HEK293T (cell line): ENCODE measurements at places on chromosomes 12 and 14.

GRCh38 chr12:107684990-107685359 is 624 bp upstream of the PWP1 start:
- peak; percentile 36 for DNase-seq

DNA sequence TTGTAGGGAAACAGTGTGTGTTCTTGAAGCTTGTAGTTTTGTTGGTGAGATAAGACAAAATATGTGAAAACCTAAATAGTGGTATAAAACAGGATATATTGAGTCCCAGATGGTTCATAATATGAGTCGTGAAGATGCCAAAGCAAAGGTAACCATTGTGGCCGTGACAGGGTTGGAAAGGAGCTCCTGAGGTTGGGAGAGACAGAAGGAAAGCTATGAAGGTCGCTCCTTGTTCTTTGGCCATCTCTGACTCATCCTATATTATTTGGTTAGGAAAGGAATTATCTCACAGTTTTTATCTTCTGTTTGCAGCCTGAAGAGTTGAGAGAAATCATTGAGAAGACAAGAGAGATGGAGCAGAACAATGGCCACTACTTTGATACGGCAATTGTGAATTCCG is 27.1 kb downstream of the ATP6V1D start:
- DNase-seq: no peak

DNA sequence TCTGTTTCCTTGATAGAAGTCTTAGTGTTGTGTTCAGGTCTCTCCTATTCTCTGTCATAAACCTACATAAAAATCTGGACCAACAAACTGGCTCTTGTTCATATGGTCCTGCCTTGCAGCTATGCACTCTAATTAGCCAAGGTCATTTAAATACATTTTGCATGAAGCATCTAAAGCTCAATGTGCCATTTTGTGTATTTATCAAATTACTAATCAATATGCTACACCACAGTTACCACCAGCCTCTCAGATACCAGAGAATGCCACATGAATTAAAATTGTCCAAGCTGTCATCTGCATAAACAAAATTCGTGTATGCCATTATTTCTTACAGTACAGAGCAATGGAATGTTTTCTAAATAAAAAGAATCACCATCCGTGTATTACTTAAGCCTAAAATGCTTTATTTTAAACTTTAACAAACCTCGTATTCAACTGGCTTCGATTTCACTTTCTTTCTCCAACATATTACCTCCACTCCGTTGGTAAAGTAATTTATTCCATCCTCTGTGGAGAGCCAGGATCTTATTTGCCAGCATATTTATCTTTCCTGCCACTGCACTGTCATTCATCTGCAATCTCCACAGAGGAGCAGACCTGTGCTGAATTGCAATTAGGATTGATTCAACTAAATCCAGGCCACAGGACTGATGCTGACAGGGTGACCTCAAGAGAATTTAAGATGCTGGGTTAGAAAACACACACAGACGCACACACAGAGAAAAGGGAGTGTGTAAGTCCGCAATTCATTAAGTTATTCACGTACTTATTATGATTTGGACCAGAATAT is 284.1 kb upstream of the FOXG1 start:
- DNase-seq: no peak

DNA sequence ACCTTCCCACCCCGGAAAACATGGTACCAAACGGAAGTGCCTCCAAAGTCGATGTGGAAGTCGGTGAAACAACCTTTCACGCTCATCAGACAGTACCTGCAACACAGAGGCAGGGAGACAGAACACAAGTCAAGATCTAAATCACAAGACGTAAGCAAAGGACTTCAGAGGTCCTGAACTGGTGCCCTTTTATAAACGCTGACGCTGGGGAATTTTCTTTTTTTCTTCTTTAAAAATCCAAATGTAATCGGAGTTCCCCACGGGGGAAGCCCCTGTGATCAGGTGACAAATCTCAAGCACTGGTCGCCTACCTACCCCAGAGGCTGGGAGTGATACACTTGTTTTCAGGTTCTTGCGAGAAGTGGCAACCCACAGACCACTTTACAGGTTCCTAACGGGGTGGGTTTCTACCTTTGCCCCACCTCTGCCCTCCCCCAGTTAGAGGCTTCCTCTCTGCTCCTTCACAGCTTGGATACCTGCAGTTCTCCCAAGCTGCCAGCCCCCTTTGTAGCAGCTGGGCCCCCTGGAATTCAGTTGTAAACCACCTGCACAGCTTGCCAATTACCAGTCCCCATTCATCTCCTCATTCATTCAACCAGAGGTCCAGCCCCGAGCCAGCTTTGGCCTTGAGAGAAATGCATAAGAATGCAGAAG is 46.2 kb downstream of the KDM2B start:
- DNase-seq: no peak

DNA sequence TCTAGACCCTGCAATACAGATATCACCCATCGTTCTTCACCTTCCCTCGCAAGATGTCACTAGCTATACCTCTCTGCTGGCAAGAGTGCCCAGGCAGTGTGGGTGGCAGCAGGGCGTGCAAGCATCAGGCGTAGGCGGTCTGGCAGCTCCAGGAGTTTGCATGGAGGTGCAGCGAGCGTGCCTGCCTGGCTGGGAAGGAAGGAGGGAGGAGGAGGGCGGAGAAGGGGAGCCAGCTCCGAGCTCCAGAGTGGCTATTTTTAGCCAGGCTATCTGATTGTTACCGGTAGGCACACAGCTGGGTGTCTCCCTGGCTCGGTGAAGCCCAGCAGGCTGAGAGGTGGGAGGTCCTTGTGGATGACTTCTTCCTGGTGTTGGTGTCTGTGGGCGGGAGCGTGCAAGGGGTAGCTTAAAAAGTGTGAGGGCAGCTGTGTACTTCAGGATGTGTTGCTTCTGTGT is 6.2 kb downstream of the FOXJ2 start:
- peak; percentile 53 for DNase-seq

DNA sequence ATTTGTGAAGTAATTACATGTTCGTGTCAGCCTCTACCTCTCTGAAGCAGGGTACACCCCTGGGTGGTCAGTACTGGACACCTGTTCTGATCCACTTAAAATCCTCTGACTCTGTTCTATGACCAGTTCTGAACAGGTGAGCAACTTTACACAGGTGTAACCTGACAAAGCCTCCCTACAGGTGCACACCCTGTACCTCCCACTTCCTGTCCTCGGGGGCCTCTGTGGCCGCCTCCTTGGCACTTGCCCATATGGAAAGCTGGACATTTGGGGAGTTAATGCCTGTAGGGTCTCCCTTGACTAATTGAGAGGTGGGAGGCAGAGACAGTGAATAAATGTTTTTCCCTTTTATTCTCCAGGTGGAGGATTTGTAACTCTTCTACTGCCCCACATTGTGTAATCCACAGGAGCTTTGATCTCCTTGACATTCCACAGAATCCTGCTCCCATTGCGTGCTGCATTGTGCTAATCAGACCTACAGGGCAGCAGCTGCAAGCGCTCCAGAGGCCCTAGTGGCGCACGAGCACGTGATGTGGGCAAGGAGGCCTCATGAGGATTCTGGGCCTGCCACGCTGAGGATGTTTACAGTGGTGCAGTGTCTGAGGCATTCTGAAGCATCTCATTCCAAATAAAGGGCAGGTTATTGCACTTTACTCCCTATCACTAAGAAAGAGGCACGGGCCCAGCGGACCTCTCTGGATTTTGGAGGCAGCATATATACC is 45.8 kb upstream of the BATF start:
- DNase-seq: no peak

DNA sequence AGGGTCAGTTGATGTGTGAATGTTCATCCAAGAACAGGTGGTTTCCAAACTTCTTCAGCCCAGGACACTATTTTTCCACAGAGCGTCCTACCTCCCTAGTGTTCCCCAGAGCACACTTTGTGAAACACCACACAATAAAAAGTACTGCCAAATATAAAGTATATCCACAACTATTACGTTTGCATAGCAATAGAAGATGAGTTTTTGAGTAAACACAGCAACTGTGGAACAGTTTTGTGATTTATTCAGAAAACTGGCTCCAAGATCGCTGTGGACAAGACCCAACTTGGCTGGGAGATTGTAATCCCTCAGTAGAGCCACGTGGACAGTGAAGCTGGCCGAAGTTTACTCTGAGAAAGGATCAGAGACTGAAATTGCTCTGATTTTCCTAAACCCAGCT is 14.5 kb upstream of the MAP1LC3B2 start:
- no peak for DNase-seq

- no peak for DNase-seq
Measured at GRCh38 chr12:93946542-93947150, 201.7 kb upstream of the PLXNC1 start.

DNA sequence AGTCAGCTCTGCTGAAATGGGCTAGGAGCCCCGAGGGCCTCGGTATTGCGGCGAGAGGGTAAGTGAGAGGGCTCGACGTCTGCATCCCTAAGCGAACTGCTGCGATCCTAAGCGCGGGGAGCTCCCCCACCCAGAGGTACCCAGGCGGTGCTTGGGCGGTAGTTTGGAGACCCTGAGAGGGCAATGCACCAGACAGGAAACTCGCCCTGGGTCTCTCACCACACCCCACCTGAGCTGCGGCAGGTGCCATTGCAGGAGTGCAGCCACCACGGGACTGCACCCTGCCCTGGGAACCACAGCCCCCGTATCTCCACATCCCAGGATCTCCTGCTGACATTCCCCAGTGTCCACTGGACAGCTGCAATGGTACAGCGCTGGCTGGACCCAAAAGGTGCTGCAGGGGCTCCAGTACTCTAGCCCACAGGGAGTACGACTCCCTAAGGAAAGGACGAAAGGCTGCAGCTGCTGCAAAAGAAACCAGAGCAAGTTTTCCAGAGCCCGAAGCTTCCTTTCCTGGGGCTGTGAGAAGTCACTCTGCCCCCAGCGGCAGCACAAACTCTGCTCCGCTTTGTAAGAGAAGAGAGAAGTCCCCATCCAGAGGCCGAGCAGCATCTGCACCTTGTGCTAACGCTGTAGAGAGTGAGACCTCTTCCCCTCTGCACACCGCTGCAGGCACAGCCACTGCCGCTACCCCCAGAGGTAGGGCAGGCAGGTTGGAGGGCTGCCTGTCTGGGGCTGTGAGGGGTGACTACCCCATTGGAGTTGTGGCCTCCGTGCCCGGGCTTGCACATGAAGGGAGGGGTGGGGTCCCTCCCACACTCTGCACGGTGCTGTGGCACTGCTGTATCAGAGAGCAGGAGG is 31.1 kb upstream of the MON2 start:
- DNase-seq: peak; percentile 19

- no peak for DNase-seq
Measured at GRCh38 chr12:120076651-120077050, 39.9 kb downstream of the RAB35 start.

DNA sequence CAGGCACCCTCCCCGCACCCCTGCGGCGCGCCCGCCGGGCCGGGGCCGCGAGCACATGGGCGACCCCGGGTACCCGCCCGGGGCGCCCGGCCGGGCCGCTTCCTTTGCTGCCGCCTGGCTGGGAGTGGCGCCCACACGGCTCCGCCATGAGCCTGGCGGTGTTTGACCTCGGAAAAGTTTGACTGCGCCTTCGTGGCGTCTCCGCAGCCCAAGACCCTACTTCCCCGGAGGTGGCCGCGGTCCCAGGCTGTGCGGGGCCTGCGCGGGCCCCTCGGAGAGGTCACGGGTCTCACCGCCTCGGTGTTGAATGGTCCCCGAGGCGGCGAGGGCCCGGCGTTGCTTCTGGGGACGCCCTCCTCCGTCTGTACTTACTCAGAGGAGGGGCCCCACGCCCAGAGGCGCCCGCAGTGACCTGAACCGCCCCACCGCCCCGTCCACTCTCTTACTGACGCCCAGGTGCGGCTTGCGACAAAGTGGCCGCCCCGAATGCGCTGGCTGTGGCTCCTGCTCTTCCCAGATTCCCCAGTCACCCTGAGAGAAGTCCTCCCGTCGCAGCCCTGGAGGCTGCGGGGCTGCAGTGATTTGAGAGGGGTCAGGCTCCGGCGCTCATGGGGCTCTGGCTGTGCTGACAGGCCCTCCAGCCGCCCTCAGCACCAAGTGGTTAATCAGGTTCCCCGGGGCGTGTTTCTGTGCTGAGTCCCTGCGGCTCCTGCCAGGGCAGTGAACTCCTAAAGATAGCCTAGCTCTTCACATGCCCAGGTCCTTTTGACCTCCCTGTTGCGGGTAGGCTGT is 5.8 kb downstream of the KMT5A start:
- peak; percentile 37 for DNase-seq

- no peak for DNase-seq
Measured at GRCh38 chr12:63814146-63814772, 30.2 kb upstream of the SRGAP1 start.

DNA sequence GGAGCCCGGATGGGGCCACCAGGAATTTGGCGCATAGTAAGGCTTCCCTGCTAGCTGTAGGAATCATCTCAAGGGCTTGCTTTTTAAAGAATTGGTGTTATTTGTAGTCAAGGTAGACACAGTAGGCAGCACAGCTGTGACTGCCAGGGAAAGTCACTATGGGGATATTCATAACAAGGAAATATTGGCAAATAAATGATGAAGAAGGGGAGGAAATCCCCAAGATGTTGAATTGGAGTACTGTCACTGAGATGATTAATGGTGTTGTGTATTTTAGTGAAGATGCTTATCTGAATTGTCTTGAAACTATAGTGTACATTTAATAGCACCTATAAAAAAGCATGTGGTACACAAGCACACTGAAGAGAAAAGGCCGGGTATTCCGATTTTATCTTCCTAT is 118.9 kb downstream of the NPAS3 start:
- no peak for DNase-seq

DNA sequence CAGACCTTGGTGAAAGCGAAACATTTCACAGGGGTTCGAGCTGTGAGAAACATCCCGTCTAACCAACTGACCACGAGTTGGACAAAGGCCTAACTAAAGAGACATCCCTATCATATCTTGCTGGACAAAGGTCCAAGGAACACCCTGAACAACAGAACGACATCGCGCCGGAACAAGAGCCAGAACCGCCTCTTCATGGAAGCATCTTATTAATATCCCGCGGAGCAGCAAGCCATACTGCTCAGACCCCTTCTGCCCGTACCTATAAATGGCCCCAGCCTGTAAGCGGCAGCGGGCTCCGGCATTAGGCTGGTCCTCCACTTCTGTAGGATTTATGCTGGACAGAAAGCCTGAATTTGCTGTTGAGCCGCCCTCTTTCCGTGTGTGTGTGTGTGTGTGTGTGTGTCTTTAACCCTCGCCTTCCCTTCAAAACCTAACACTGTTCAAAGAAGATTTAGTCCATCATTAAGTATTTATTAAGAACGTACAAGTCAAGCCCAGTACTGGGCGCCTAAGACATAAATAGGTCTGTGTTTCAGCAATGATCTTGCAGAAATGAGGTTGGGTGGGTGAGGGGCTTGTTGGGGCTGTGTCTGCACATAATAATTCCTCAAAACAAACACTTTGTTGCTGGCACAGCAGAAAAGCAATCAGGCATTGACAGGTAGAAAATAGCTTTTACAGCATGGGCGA is 1.9 kb downstream of the SLC6A15 start:
- DNase-seq: peak; percentile 16

GRCh38 chr12:118549510-118549980 is 173.2 kb downstream of the SUDS3 start:
- no peak for DNase-seq

- DNase-seq: peak; percentile 83
Measured at GRCh38 chr14:96741151-96741977, 55.8 kb upstream of the VRK1 start.
